Lower lobe of right lung (tissue), 2 donors: ENCODE measurements at places on chromosomes 12 and 14.

DNA sequence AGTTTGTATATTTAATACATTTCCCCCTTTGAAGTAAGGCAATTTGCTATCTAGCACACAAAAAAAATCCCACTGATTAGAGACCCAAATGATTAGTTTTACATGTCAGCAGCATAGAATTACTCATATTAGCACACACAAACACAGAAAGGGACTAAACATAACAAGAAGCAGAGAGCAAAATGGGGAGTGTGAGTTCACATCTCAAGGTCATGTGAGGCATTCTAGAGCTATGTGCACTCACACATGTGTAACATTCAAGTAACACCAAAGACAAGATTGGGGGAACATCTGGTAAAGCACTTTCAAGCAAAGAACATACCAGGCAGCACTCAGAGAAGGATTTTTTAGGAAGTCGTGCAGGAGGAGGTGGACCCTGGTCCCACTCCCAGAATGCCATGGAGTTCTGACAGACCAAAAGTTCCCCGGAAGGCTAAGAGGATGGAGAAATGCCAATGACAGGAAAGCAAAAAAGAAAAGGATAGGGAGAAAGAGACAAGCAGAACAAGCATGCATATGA, 105.8 kb upstream of the SINHCAF start:
- DNase-seq = no peak

DNA sequence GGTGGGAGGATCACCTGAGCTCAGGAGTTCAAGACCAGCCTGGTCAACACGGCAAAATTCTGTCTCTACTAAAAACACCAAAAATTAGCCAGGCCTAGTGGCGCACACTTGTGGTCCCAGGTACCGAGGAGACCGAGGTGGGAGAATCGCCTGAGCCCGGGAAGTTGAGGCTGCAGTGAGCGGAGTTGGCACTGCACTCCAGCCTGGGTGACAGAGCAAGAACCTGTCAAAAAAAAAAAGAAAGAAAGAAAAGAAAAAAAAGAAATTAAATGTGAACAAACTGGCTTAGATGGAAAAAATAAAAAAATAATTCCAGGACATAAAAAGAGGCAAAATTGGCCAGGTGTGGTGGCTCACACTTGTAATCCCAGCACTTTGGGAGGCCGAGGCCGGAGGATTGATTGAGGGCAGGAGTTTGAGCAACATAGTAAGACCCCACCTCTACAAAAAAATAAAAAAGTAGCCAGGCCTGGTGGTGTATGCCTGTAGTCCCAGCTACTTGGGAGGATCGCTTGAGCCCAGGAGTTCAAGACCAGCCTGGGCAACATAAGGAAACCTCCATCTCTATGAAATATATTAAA, 3.5 kb downstream of the TMEM119 start:
- no peak for DNase-seq

GRCh38 chr14:105089746-105090492, 24.7 kb upstream of the GPR132 start:
- no peak for DNase-seq

DNA sequence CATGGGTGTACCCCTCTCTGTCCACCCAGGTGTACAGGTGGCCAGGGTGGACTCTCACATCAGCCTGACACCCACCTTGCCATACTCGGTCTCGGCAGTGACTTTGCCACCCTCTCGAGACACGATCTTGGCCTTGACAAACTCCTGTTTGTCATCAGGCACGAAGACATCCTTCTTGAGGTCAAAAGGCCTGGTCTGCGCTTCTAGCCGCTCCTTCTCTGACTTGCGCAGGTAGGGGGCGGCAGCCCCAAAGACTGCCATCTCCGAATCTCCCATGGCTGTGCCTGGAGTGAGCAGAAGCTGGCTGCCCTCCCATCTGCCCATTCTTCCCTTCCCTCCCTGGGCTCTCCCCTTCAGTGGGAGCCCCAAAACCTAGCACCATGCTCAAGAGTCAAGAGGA, 2.0 kb downstream of the MYH7 start:
- DNase-seq = no peak

DNA sequence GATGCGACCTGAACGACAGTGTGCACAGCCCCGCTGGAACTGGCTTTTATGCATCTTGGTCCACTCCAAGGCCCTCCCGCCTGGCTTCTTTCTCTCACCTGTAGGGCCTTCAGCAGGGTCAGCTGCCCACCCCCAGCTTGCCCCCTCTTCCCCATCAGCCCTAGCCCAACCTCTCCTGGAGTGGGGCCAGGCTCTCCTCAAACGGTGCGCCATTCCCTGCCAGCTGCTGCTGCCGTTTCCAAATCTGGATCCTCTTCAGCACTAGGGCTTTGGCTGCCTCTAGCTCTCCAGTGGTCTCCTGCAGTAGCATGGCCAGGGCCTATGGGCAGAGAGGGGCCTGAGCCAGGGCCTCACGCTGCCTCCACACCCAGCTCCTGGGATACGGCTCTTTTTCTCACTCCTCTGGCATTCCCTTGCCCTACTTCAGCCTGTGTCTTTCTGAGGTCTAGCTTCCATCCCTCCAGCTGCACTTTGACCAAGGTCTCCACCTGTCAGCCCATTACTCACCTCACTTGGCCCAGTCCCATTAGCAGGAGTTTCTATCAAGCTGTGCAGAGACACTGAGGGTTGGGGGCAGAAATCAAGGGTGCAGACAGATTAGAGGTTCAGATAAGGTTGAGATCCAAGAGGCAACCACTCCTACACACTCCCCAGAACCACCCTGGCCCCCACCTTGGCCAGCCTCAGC, 5.0 kb downstream of the STAT6 start:
- no peak for DNase-seq

DNA sequence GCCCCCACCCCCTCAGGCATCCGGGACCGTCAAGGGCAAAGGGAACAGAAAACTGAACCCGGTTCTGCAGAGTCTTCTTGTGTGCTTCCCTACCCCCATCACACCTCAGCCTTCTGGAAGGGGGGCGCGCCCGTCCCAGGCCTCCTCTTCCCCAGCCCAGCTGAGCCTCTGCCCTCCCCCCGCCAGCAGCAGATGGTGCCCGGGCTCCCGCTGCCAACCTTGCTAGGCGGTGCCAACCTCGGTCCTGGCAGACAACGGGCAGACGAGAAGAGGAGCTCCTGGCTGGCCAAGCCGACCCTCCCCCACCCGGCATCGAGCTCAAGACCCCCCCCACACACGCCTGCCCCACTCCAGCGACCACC, 8.7 kb downstream of the STAC3 start:
- DNase-seq = no peak

DNA sequence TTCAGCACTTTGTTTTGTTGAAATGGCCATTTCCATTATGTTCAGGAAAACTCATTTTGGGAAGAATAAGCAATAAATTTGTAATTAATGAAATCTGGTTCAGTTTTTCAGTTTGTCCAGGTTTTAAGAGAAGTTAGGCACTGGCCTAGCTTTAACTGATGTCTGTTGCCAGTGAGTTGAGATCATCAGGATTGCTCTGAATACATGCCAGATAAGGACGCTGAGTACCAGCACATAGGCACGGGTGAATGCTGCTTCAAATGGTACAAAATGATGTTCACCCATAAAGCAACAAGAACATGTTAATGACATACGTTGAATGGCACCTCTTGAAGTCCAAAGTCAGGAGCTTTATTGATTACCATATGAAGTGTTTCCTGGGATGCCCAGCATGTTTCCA, 46.5 kb downstream of the PIWIL1 start:
- no peak for DNase-seq

DNA sequence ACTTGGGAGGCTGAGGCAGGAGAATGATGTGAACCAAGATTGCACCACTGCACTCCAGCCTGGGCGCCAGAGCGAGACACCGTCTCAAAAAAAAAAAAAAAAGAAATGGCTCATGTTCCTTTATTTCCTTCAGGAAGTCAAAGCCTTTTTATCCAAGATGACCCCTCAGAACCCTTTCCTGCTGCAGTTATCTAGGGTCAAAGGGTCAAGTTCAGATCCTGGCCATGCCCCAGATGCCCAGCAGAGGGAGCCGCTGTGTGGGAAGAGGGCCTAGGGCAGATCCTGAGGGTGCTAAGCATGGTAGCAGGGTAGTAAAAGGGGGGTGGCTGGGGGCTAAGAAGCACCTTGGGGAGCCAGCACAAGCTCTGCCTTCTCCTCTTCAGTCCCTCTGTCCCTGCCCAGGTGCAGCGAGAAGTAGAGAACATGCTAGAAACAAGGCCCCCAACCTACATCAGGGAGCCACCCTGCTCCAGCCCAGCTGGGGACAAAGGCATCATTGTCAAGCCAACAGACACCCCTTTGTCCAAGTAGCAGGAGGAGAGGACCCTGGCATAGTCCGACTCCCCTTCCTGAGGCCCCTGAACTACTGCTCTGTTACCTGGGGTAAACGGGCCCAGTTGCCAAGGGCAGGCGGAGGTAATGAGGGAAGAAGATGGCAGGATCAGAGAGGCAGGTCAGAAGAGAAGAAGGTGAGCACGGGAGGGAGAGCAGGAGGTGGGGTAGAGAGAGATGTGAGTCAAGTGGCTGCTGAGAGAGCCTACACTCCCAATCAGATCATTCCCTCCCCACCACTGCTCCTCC, 6.5 kb downstream of the NFE2 start:
- DNase-seq = peak; percentile 80

DNA sequence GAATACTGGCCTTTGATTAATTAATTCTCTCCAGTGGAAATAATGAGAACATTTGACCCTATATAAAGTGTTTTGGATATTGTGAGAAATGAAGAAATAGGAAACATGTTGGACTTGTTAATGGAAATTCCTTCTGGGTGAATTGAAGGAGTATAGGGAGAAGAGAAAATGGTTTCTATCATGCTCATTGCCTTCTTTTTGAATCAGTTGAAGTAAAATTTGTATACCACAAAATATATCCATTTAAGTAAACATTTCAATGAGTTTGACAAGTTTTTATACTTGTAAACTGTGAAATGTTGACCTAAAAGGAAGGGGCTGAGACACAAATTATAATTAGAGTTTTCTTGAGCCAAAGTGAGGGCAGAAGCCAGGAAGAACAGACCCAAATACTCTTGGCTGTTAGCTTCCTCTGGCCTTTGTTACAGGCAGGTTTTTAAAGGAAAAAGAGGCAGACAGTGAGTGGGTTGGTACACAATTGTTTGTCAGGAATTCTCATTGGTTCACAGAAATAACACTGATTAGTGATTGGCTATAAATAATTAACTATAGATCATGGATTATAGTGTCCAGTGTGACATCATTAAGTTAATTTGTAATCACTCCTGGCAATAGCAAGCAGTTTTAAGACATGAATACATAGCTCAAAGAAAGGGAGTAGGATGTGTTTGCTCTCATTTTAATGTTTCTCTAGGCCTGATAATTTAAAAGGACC, 826 bp downstream of the ZNF705A start:
- DNase-seq = no peak

DNA sequence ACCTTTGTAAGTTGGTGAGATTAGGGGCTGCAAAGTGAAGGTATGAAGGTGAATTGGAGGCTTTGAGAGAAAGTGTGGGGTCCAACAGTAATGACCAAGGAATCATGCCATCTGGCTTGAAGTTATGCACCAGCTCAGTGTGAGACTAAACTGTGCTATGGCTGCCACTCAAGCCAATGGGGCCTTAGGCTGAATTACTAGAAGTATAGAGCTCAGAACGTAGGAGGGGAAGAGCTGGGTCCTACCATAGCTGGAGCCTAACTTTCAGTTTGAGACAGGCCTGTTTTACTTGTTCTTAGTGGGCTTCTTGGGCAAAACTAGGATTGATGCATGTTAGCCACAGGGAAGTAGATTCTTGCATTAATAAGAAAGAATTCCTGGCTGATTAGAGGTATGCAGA, 194.0 kb downstream of the TSPAN9 start:
- DNase-seq = no peak

DNA sequence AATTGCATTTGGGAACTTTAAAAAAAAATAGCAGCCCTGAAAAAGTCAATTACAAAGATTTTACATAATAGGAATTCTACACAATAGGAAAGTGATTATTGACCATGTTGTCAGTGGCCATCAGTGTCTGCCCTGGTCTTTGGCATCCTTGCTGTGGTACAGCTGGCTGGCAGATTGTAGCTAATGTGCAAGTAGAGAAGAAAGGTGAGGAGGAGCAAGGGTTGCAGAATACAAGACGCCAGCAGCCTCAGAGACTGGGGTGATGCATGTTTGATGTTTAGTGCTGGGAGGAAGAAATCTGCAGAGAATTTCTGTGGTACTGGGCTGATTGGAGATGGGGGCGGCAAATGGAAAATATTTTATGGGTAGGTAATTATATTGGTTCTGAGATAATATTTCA, 322.9 kb downstream of the TMEM117 start:
- no peak for DNase-seq

DNA sequence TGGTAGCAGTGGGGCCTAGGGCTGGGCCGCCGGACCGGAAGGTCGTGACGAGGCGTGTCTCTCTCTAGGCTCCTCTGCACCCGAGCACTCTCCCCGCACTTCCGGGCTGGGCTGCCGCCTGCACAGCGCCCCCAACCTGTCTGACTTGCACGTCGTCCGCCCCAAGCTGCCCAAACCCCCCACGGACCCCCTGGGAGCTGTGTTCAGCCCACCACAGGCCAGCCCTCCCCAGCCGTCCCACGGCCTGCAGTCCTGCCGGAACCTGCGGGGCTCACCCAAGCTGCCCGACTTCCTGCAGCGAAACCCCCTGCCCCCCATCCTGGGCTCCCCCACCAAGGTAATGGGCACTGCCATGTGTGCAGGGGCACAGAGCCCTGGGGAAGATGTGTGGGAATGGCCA, 13.3 kb upstream of the PUS1 start:
- no peak for DNase-seq

- no peak for DNase-seq
Measured at GRCh38 chr14:34872822-34873588, 2.2 kb downstream of the BAZ1A start.

GRCh38 chr14:68621400-68622365, 171.2 kb downstream of the ZFP36L1 start:
- DNase-seq = no peak

DNA sequence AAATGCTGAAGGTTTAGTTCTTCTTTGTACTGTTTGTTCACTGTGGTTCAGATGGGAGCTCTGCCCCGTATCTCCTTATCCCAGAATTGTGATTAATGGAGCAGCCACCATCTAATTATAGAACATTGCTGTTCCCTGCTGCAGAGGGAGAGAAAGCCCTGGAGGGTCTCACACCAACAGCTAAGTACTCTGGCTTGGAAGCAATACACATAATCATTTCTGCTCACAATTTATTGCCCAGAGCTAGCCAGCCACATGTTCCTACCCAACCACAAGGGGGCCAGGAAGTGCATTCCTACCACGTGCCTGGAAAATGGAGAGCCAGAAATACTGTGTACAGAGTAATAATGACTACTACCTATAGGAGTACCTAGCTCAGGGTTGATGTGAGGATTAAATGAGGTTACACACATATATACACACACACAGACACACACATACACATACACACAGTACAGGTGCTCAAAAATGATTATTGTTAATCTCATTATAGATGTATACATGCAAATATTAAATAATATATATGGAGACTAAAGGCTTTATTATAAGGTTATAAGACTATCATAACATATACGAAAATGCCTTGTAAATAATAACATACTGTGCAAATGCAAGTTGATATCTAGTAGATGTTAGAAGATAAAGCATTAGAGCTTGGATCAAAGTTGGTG, 22.3 kb downstream of the MSRB3 start:
- no peak for DNase-seq

DNA sequence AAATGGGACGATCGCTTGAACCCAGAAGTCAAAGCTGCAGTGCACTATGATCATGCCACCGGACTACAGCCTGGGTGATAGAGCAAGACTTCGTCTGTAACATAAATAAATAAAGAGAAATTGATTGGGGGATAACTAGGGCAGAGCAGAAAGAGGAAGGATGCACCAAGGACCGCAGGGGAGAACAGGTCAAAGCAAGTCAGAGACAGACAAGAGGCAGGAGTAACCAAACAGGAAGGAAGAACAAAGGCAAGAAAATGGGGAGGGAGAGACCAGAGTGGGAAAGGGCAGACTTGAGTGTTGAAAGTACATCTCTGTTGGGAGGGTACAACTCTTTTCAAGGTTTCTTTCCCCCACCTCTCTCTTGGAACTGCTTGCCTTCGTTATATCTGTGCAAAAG, 50.8 kb upstream of the ELK3 start:
- DNase-seq = no peak
